ENCODE measurements at places on chromosomes 6 and 20. TPM values are rescaled to one million over a fixed set of nuclear protein-coding genes. Genes with fewer than 3 reads are reported as not detected.

GRCh38 chr20:51452091-51452613 lies 90.4 kb downstream of the NFATC2 start:
- DNase-seq = no peak

GRCh38 chr6:7512320-7512719 lies 29.2 kb upstream of the DSP start:
- DNase-seq = no peak

- DNase-seq = no peak
Measured at GRCh38 chr20:63628246-63628975, 1.5 kb upstream of the GMEB2 start.

DNA sequence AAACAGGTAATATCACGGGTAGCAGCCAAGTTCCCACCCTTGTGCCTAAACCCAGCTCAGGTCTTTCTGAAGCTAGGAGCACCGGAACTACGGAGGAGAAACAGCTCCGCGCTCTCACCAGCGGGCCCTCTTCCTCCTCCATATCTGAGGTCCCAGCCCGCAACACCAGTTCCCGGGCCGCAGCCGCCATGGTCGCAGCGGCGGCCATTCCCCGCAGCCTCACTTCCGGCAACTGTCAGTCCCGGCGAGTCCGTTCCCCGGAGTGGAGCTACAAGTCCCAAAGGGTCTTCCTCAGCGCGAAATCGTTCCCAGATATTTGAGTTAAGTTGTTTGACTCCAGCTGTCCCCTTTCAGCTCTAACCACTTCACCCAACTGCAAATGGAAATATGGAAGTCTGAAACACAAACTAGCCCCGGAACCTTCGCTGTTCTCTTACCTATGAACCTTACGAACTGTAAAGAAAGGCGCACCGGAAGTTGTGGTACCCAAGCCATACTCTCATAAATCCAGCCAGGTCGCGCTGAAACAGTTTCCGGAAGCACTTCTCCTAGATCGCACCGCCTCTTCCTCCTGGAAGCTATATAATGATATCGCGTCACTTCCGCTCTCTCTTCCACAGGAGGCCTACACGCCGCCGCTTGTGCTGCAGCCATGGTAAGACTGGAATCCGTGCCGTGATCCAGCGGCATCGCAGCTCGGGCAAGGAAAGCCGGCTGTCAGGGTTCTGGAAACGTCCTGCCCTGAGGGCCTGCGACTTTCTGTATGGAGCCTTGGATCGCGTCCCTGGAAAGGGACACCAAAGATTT lies at the start of the genes RPS18 and VPS52:
RPS18 (plus strand) TSS at position 608 of the 807 bp plus-strand sequence; CDS start at position 653, 45 bp downstream.
VPS52 (minus strand) TSS at position 409 of the 807 bp plus-strand sequence; CDS start at position 208, 201 bp downstream.
- peak; percentile 100 for DNase-seq

- DNase-seq = no peak
Measured at GRCh38 chr6:99270826-99271225, 78.6 kb downstream of the FAXC start.

The RRAGD gene
- 33.2 TPM for total RNA-seq

- DNase-seq = peak; percentile 34
Measured at GRCh38 chr20:24164360-24164759, 175.8 kb upstream of the GGTLC1 start.

The RAB32 gene
- total RNA-seq = 9.8 TPM

- DNase-seq = peak; percentile 72
Measured at GRCh38 chr6:131199568-131200272, 64.5 kb downstream of the AKAP7 start.

The ATP6V1G2 gene
- 28.8 TPM for total RNA-seq

- DNase-seq = no peak
Measured at GRCh38 chr20:25313593-25313992, 65.7 kb downstream of the PYGB start.

DNA sequence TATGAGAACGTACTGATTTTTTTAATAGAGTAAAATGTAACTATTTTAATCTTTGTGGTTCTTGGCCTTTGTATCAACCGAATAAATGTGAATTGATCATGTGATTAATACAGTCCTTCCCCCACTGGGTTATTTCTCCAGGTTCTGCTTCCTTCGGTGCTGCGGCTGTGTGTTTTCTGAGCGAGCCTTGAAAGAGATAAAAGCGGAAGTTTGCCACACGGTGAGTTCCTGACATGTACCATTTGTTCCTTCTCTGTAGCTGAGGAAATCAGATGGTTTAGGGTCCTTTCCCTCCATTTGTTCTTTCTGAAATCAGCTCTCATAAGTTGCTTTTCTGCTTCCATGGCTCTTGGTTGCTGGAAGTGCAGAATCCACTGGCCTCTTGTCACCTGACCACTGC lies 15.5 kb downstream of the RTF2 start:
- DNase-seq = no peak

- DNase-seq = no peak
Measured at GRCh38 chr20:10875653-10876052, 201.9 kb upstream of the JAG1 start.

The IMPG1 gene
- 0.74 TPM for total RNA-seq

DNA sequence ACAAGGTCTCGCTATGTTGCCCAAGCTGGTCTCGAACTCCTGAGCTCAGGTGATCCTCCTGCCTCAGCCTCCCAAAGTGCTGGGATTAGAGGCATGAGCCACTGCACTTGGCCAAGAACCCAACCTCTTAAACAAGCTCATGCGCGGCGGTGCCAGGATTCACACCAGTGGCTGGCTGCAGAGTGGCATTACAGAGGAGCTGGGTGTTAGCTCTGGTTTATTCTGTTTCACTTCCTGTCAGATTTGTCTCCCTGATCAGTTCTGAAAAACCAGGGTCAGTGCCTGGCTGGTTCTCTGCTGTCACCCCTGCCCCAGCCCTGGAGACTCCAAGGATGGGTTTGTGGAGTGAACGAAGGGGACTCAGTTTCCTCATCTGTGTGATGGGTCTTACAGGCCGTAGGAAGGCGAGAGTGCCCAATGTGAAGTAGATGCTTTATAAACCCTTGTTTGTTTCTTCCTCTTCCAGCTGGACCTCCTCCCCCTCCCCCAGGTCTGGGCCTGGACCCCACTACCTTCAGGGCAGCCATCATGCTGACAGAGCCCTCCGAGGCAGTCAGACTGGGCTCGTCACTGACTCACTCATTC lies 63.4 kb downstream of the UBE2V1 start:
- no peak for DNase-seq

GRCh38 chr6:82783587-82784236 lies 281.9 kb downstream of the UBE3D start:
- DNase-seq = no peak

DNA sequence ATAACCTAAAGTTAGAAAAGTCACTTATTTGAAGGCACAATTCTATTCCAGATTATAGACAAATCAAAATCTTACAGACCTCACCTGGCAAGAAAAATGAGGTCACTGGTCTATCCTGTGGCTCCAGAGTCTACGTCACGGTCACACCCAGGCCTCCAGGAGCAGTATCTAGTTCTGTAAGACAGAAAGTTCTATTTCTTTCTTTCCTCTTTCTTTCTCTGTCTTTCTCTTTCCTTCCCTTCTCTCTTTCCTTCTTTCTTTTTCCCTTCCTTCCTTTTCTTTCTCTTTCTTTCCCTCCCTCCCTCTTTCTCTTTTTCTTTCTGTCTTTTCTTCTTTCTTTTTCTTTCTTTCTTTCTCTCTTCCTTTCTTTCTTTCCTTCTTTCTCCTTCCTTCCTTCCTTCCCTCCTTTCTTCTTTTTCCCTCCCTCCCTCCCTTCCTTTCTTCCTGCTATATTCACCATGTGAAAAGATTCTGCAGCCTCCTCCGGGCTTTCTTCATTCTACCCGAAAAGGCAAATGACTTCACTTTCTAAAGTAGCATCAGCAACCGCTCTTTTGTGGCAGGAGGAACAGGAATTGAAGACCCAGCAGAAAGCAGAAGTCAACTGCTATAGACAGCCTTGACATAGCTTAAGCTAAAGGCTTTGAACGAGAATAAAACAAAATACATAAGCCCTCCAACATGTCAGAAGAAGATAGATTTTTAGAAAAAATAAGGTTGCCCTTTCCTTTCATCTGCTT lies 83.9 kb upstream of the SIRPG start:
- DNase-seq = no peak

GRCh38 chr6:147741389-147741788 lies 232.9 kb downstream of the SAMD5 start:
- DNase-seq = no peak

GRCh38 chr6:4486568-4487315 lies 289.5 kb upstream of the CDYL start:
- peak; percentile 28 for DNase-seq

The PLA2G7 gene
- not detected for total RNA-seq

DNA sequence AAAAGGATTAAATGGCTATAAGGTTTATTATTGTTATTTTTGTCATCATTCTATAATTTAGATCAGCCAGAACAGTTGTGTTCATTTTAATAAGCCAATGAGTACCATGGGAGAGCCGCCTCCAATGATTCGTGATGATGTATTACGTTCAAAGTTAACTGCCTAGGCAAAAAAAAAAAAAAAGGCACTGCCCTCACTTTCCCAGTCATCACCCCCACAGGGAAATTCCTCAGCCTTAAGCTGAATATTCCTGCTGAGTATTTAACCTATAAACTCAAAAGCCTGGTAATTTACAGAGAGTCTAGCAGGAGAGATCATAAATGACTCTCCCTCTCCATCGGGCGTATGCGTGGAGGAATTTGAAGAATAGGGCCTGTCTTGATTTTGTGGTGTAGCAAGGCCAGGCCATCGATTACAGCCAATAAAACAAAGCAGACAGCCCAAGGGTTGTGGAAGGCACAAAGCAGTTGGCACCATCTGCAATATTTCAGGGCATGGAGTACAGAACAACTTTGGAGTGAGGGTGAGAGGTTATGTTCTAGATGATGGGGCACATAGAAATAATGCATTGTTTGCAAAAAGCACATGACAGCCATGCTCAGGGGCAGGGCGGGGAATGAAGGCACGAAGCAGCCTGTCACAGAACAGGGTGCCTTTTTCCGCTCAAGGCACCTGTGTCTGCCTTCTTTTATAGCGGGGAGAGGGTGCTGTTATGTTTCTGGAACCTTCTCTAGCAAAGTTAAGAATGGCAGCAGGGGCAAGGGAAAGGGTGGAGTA lies 138.2 kb upstream of the DTNBP1 start:
- DNase-seq = no peak

DNA sequence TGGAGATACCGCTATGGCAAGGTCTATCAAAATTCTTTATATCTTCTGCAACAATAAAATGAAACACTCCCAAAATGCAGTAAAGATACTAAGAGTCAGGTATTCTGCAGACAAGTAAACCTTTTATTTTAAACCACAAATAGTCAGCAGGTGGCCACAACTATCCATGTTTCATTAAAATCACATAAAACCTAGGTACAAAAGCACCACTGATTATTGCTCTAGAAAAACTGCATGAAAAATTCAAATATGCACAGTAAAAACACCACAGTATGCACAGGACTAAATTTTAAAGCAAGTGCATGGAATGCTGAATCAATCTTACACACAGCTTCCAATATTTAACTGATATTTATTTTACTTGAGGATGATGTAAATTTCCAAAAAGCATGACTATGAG lies 33.3 kb downstream of the HMGN3 start:
- DNase-seq = no peak

DNA sequence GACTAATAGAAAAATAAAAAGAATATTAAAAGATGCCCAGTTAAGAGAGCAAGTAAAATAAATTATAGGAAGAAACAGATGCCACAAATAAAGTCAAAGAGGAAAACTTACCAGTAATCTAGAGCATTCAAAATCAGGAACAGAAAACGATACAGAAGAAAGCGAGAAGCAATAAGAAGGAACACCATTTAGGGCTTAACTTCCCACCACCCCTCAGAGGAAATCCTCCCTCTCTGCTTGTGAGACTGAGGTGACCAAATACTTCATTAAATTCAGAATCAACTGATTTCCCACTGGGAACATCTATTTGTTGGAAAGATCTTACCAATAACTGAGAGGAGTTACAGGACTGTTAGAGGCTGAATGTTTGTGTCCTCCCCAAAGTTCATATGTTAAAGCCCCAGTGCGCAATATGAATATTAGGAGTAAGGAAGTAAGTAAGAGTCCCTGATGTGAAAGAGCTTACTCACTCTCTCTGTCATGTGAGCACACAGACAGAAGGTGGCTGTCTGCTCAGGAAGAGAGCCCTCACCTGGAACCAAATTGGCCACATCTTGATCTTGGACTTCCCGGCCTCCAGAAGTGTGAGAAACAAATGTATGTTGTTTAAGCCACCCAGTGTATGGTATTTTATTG lies 19.5 kb downstream of the KATNA1 start:
- DNase-seq = no peak

DNA sequence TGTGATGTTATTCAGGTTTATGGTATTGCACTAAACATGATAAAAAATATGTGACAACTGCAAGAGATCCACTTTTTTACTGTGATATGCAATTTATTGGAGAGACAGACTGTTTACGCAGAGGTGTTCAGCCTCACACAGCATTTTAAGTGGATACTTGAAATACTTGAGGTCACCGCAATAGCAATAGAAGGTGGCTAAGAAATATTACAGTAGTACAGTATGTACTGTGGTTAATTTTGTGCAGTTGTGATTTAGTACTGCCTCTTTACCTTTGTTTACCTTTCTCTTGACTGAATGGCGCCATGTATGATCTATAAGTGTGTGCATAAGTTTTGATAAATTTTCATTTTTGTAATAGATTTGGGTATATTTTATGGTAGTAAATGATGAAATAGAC lies 17.4 kb downstream of the MACROD2 start:
- DNase-seq = no peak

DNA sequence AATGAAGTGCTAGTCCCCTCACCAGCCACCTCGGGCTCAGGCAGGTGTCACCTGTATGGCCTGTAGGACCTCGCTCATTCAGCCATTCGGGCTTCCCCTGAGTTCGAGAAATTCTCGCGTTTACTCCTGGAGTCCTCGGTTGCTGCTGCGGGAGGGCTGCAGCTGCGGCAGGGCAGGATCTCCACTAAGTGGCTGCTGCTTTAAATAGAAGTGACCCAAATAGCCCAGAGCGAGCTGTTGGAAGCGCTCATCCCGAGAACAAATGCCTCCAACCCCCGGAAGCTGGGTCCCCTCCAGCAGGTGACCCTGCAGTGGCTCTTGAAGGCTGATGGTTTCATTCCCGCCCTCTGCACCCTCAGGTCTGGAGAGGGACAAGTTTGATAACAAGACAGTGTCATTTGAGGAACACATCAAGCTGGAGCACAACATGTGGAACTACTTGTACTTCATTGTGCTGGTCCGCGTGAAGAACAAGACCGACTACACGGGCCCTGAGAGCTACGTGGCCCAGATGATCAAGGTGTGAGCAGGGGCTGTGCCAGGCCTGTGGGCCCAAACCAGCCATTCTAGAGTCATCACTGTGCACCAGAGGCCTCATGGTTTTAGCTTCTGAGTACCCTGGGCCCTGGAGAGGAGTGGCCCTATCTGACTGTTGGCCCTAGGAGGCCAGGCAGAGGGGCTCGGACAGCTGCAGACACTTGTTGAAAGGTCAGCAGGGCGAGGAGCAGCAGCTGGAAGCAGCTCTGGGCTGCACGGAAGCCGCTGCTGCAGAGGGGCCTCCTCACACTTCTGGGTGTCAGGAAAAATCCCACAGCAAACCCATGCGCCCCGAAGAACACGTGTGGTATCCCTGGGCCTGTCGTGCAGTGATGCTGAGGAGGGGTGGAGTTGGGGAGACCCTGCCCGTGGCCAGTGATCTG lies 18.1 kb downstream of the UQCC2 start:
- DNase-seq = peak; percentile 68

DNA sequence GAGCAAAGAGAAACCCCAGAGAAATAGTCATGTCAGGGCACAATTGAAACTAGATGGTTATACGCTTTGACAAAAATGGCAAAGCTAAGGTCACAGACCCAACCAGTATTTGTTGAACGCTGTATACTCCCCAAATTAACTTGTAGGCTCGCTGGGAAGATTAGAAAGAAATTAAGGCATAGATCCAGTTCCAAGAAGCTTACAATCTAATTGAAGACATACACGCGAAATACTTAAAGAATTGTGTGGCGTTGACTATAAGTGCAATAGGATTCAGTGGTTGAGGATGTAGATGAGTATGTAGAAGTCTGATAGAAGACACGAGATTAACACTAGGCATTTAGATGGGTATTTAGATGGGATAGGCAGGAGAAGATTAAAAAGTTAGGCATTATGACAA lies 525 bp downstream of the FAM229B start:
- no peak for DNase-seq

Measured in cardiac muscle cell (in vitro differentiated cells and primary cell).